ENCODE measurements at places on chromosomes 11 and 22.

- no peak for DNase-seq
Observed at GRCh38 chr11:78790784-78791183, 216.1 kb upstream of the NARS2 start.

GRCh38 chr22:17920145-17920605 lies 104.2 kb downstream of the MICAL3 start:
- no peak for DNase-seq

DNA sequence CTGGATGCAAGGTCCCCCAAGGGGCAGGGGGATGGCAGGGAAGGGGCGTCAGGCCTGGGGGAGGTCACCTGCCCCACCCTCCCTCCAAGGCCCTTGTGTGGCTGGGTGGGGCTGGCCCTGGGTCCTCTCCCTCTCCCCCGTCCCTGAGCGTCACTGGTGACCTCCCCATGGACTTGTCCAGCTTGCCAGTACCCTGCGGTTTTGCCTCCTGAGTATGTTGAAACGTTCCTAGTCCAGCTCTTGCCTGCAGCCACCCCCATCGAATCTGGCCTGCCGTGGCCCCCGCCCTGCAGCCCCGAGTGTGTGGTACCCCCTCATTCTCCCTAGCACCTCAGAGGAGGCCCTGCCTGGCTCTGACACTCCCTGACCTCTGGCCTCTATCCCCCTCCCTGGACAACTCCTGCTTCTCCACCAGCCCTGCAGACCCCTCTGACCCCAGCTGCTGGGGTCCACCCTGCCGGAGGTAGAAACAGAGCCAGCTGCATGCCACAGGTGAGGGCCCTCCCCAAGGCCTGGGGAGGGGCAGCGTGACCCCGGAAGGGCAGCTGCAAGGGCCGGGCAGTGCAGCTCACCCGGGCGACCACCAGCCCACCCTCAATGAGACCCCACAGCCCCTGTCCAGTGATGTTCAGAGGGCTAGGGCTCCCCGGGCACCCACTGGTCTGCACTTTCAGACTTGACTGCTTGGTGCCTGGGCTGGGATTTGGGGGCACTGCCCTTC lies 4.1 kb upstream of the MUC6 start:
- DNase-seq = no peak

GRCh38 chr11:73383249-73384124 lies 7.3 kb downstream of the RELT start:
- no peak for DNase-seq

DNA sequence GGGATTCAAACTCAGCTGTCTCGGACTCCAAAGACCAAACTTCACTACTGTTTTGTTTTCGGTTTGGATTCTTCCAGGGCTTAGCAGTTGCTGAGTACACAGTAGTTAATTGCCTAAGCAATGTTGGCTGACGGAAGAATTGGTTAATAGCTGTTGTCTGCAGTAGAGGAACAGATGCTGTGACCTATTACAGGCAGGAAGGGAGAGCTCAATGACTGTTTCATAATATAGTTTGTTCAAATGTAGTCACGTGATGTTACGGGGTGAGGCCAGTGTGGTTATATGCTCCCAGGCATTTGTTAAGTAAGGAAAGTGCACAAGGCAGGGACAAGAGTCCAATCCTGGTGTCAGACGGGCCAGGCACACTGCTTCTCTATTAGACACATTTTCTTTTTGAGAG lies 222.6 kb upstream of the CCDC90B start:
- no peak for DNase-seq

DNA sequence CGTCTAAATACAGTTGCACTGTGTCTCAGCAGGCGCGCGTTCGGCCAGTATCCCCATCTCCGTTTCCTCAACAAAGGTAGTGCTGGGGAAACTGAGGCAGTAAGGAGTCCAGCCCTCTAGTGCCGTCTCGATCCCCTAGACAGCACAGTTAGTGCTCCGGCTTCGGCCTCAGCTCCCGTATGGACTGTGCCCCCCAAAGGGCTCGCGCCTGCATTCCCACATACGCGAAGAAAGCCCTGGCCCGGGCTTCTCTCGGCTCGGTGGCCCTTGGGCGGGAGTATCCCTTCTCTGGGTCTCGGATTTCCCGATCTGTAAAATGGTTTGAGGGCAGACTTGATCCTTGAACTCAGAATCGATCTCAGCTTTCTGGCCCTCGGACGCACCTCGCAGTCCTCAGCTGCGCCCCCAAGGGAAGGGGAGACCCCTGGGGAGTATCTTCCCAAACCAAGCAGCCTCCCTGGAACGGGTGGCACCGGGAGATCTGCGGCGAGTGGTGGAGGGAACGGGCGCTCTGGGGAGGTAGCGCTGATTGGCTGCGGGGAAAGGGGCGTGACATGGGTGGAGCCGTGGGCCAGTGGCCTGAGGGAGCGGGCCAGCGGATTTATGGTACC lies 759 bp upstream of the PEX16 start:
- DNase-seq = peak; percentile 64

All from activated CD4-positive, alpha-beta T cell treated with anti-CD3 and anti-CD28 coated beads for 24 hours (primary cell).